ENCODE measurements at places on chromosomes 16 and 17.

DNA sequence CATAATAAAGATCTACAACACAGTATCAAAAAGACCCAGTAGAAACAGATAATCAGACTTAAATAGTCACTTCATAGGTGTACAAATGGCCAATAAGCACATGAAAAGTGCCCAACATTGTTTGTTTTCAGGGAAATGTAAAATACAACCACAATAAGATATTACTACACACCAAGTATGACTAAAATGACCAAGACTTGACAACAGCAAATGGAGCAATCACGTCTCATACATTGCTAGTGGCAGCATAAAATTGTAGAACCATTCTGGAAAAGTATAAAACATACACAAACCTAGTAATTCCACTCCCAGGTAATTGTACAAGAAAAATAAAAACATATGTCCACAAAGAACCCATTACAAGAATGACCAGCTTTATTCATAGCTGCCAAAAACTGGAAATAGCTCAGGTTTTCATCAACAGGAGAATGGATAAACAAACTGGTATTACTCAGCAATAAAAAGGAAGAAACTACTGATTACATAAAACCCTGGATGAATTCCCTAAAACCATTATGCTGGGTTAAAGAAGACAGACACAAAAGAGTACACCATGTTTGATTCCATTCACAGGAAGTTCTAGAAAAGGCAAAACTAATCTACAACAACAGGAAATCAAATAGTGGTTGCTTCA is 85.6 kb downstream of the TTC19 start:
- DNase-seq, result no peak

GRCh38 chr17:28570716-28571360 is 486 bp downstream of the PIGS start:
- no peak for DNase-seq

- DNase-seq, result no peak
Observed at GRCh38 chr16:30491744-30492308, 19.3 kb downstream of the ITGAL start.

- no peak for DNase-seq
Observed at GRCh38 chr17:34487626-34488025, 91.8 kb upstream of the TMEM132E start.

- DNase-seq, result no peak
Observed at GRCh38 chr17:80453998-80454556, 22.3 kb downstream of the NPTX1 start.

DNA sequence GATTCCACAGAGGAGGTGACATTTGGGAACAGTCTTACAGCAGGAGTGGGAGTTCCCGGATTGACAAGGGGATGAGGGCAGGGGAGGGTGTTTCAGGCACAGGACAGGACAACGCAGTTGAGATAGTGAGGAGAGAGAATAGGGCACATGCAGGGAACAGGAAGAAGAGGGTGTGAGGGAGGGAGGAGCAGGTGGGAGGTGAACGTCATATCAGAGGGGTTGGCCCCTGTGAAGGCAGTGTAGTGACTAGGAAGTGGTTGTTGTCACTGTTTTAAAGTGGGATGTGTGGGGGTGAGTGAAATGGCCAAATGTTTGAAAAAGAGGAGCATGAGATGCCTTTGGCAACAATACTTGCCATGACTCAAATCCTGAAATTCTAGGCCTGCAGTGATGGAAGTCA is 12.2 kb downstream of the PRKCB start:
- DNase-seq, result no peak

GRCh38 chr17:31738488-31738887 is 120.6 kb downstream of the COPRS start:
- no peak for DNase-seq
